ENCODE measurements at places on chromosomes 13 and 19.

DNA sequence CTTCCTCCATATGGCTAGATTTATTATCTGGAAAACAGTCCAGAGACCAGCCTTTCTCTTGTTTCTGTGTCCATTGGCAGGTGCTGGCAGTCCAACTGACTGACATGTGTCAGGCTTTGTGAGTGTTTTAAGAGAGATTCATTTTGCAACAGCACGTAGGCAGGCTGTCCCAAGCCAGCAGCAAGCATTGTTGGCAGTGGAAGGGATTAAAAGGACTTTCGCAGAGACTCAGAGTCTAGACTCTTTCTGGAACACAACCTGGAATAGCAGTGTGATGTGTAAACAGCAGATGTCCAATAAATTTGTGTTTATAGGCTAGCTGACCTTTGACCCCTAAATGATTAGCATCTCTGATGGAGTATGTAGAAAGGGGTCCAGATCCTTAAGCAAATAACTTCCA lies 222.2 kb upstream of the SERP2 start:
- no peak for DNase-seq

DNA sequence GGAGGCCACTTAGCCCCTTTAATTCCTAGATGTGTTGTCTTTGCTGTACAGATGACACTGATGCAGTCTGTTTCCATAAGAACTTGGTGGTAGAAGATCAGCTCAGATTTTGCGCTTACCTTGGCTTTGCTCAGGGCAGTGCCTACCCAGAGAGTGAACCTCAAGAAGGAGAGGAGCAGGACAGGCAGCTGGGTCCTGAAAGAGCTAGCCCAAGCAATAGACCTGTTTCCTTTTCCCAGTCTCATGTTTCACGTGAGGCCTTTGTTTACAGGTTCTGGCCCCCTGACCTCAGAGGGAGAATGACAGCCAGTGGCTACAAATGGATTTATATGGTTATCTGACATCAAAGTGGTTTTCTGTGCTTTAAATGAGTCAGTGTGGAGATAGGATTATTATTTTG lies 40.1 kb downstream of the METTL21C start:
- no peak for DNase-seq

GRCh38 chr13:38763446-38764381 lies 76.8 kb downstream of the FREM2 start:
- peak; percentile 56 for DNase-seq

- peak; percentile 85 for DNase-seq
These were observed 82.3 kb upstream of the C1QTNF9B start for GRCh38 chr13:23979361-23980159.

- DNase-seq = peak; percentile 79
These were observed 19.9 kb downstream of the LMTK3 start for GRCh38 chr19:48491793-48492123.

DNA sequence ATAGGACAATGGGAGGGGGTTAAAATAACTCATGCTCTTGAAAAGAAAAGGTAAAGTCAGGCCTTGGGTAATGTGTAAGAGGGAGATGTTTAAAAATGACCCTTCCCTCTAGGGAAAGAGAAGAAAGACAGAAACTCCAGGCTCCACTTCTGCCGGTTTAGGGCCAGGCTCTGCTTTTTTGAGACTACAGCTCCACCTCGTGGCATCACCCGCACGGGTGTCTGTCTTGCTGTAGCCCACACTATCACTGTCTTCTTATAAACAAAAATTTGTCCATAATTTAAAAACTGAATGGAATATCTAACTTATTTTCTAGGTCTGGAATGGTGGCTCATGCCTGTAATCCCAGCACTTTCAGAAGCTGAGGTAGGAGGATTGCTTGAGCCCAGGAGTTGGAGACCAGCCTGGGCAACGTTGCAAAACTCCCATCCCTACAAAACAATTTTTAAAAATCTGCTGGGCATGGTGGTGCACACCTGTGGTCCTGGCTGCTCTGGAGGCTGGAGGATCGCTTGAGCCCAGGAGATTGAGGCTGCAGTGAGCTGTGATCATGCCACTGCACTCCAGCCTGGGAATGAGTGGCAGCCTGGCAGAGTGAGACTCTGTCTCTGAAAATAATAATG lies 65.1 kb upstream of the GTF3A start:
- peak; percentile 75 for DNase-seq

DNA sequence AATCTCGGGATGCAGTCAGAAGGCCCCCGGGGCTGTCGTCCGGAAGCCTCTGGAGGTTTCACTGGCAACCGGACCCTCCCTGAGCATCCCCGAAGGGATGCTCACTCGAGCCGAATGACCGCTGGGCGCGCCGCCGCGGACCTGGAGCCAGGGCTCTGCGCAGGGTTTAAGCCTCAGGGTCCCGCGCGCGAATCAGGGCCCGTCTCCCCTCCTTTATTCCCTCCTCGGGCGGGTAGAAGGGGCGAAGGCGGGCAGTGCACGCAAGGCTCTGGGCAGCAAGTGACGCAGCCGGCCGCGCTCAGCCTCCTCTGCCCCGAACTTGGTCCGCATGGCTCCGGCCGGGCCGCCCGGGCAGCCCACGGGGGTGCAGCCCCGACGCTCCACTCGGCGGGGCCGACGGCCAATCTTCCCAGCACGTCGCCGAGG lies 572 bp downstream of the SHISA2 start:
- peak; percentile 70 for DNase-seq

GRCh38 chr13:33277946-33278345 lies 7.6 kb downstream of the STARD13 start:
- no peak for DNase-seq

DNA sequence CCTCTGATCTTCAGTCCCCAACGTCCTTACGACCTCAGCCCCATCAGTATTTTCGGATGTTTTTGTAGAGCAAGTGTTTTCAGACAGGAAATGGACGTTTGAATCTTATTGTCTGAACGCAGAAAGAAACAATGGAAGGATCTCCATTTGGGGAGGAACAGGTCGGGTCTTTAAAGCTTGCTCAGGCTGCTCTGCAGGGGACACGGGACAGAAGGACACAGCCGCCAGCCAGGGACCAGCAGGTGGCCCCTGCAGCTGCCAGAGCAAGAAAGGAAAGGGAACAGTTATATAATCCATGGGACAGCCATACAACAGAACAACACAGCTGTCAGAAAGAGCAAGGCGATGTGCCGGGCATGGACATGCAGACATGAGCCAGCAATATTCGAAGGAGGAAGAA lies 18.5 kb upstream of the IGLON5 start:
- DNase-seq = no peak

GRCh38 chr19:6021878-6022569 lies 44.1 kb upstream of the RANBP3 start:
- DNase-seq = peak; percentile 88

DNA sequence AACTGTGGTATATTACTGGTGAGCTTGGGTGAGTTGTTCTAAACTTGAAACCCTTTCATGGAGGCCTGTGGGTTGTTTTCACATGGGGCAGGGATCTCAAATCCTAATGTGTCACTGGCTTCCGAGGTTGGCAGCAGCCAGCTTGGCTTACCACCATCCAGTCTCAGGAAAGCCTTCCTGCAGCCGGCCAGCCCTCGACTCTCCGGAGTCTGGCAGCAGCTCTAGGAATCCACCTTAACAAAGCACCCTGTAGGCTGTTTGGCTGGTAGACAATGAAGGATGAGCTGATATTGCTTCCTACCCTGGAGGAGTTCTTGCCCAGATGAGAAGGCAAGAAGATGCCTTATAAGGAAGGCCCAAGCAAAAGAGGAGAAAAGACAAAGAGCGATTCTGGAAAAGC lies 188.3 kb downstream of the KLF12 start:
- peak; percentile 58 for DNase-seq

DNA sequence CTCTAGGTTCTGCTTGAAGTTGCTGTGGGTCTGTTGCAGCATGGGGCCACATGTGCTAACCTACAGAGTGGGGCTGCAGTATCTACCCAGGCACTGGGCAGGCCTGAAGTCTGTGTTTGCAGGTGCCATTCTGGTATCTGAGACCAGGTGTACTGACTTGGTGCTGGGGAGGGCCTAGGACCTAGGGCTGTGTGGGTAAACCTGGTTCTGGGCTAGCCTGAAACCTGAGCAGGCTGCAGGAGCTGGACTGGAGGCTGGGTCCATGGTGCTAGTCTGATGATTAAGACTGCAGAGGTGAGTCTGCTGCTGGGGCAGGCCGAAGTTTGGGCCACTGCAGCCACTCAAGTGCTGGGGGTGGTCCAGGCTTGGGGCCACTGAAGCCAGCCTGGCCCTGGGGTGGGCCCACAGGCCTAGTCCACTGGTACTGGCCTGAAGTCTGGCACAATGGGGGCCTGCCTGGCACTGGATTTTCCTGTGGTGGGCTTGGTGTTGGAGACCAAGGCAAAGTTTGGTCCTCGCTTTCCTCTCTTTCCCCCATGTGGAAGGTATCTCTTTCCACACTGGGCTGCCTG lies 310.6 kb downstream of the NDFIP2 start:
- no peak for DNase-seq

DNA sequence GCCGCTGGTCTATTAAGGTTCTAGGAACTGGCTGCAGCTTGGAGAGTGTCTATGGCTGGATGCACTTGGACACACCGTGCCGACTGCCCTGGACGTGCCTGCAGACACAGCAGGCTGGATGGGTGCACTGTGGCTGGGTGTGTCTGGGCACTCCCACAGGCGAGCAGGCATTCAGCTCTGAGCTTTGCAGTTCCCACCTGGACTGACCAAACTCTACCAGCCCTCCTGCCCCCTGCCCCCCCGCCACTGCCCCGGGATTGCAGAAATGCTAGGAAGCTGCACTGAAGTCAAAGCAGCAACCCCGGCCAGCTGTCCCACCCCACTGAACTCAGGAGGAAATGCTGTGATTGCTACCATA lies 7.0 kb upstream of the LRP3 start:
- no peak for DNase-seq
